ENCODE measurements at places on chromosomes 12 and 14.

GRCh38 chr12:56021889-56022497, 1.1 kb downstream of the IKZF4 start:
- no peak for DNase-seq

- DNase-seq = no peak
Observed at GRCh38 chr12:26120561-26121274, 4.1 kb downstream of the BHLHE41 start.

- DNase-seq = no peak
Observed at GRCh38 chr14:31894351-31894750, 182.8 kb upstream of the ARHGAP5 start.

DNA sequence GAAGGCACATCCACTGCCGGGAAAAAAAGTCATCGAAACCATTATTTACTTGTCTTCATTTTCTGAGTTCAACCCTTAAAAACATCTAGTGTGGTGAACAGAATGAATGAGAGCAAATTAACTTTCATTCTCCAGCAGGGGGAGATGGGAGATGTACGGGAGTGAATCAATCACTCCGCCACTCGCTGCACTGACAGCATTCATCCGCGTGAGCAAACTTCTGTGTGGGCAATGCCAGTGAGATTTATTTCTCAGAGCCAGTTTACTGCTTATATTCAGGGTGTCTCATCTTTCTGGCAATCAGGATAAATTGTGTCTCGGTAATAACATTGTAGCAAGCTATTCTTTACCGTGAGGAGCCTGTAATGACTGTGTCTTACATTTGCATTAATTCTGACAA, 463.6 kb upstream of the MIS18BP1 start:
- DNase-seq = peak; percentile 5

- DNase-seq = no peak
Observed at GRCh38 chr12:110640275-110641025, 26.5 kb downstream of the TCTN1 start.

DNA sequence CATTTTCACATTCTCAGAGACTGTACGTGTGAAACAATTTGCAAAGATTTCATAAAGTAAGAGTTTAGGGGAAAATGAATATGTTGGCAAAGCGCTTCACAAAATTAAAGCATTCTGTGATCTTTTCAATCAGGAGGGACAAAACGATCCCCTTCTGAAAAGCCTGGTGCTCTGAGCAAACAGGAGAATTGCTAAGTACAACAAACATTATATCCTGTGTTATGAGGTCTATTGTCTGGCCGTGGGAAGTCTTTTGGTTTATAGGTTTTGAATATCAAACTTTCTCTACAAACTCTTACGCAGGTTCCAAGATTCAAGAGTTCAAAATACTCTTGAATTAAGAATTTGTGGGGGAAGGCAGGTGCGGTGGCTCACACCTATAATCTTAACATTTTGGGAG, 7.2 kb upstream of the FOXN3 start:
- DNase-seq = no peak

- no peak for DNase-seq
Observed at GRCh38 chr12:56300644-56301464, 724 bp upstream of the CS start.

DNA sequence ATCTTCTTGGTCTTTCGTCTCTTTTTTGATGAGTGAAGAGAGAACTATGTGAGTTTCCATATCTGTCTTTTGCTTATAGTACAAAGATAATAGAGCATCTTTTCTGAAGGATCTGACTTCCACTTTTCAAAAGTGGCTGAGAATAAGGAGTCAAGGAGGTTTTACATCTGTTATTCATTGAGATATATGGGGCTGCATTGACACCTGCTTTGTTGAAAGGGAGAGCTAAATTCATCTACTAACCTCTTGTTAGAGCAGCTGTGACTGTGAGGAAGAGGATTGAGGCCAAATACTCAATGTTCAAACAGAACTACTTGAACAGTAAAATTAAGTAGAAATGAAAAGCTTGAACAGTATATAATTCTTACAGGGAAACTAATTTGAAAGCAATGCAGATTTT, 130.2 kb upstream of the ATP2B1 start:
- DNase-seq = no peak

GRCh38 chr12:104132351-104132956, 5.6 kb downstream of the NFYB start:
- no peak for DNase-seq

GRCh38 chr14:59529189-59529588, 44.9 kb downstream of the JKAMP start:
- DNase-seq = no peak

DNA sequence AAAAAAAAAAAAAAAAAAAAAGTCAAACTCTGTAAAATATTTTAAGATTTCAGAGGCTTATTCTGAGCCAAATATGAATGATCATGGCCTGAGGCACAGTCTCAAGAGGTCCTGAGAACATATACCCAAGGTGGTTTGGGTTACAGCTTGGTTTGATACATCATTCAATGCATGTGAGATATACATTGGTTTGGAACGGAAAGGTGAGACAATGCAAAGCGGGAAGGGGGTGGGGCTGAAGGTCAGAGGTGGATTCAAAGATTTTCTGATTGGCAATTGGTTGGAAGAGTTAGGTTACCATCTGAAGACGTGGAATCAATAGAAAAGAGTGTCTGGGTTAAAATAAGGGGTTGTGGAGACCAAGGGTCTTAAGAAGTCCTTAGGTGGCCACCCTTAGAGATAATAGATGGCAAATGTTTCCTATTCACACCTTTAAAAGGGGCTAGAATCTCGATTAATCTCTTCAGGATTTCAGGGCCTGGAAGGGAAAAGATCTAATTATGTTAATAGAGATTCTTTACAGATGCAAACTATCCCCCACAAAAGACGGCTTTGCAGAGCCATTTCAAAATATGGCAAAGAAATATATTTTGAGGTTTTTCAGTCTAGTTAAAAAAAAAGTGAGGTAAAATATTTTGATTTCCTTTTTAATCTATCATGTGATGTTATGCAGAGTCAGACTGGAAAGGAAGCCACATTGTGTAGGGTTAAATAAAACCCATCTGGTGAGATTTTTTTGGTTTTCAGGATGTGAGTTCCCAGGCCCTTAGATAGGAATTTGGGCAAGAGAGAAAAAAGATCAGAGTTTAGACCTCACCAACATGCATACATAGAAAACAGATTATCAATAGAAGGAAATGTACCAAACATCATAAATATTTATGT, 173.8 kb upstream of the CNOT2 start:
- DNase-seq = no peak

GRCh38 chr12:69497308-69498026, 27.3 kb downstream of the FRS2 start:
- peak; percentile 26 for DNase-seq

DNA sequence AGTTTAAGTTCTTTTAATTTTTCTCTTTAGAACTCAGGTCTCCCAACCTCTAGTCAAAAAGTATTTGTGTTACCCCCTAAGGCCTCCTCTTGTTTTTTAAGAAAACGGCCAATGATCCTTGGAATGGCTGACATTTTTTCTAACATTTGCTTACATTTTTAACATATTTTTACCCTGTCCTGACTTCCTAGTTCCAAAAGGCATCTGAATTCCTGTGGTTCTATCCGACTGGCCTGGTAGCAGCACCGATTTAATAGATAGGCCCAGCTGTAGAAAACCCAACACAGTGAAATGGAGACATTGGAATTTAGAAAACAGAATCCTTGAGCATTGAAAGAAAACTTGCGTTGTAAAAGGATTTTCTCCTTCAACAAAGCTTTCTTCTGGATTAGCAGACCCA, 134.7 kb upstream of the GSC start:
- DNase-seq = no peak

GRCh38 chr14:51211149-51211548, 28.9 kb upstream of the TMX1 start:
- no peak for DNase-seq

- DNase-seq = peak; percentile 3
Observed at GRCh38 chr12:69927164-69927563, 102.1 kb downstream of the MYRFL start.

DNA sequence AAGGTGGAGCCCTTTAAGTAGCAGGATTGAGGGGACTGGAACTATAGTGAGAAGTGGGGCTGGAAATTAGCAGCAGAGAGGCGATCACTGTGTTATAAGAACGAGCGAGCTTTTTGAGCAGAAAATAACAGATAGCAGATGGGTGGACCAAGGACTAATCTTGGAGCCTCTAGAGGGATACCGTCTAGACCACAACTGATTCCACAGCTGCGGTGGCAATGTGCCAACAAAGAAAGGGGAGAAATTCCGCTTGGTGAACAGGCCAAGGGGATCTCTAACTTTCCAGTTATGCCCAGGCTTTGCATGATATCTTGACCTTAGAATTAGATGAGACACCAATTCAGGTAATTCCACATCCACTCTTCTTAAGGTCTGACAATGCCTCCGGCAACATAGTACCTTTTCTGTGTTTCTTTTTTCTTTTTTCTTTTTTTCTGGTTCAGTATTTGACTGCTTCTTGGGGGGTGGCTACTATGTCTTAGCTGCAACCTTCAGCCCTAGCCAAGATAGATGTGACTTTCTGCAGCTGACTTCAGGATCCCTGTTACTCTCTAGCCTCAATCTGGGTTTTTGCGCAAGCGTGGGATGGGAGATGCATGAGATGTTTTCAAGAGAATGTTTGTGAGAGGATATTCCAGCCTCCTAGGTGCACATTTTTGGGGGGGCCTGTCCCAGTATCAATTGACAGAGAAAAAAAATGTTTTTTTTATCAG, 143.4 kb upstream of the CPSF6 start:
- DNase-seq = no peak
